ENCODE measurements at places on chromosomes 7 and 10.

DNA sequence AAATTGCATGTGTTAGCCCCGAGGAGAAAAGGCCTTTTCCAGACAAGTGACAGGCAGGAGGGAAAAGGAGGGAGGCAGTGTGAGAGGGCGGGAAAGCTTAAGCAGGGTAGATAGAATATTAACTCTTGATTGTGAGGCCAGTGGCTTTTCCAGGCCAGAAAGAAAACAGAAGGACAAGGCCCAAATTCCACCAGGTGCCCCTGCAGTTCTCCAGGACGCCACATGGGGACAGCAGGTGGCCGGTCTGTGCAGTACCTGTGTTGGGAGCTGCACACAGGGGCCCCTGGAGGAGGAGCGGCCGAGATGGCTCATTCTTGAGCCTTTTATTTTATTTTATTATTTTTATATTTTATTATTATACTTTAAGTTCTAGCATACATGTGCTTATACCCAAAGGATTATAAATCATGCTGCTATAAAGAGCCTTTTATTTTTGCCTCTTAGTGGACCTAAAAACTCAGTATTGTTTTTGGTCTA, 141.3 kb upstream of the KLF14 start:
- DNase-seq = no peak

GRCh38 chr7:56097700-56098099, 4.9 kb upstream of the PHKG1 start:
- no peak for DNase-seq

GRCh38 chr10:33388785-33389184, 54.3 kb upstream of the NRP1 start:
- DNase-seq = no peak

DNA sequence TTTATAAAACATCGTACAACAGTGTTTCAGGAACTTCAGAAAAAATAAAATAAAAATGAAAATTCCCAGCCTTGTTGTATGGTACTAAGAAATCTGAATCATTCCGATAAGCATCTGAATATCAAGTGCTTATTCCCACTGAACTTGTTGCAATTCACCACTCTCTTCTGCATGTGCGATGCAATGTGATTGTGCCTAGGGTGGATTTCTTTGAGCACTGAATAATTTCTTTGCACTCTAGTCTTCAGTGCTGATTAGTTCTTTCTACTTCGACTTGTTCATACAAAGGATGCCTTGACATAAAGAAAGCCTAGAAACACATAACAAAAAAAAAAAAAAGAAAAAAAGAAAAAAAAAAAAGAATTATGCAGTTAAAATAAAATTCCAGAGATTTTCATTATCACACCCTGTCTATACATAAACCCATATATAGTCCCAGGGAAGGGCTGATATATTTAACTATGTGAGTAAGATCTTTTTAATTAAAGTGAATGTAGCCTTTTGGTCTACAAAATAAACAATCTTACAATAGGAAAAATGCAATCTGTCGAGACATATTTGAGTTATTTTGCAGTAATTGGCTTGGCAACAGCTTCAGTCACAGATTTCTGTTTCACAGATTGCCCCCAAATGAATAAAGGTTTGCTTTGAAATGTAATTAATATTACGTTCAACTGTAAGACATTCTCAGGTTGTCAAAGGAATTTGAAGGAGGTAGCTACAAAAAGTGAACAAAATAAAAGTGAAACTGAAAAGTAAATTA, 1118.9 kb upstream of the CELF2 start:
- DNase-seq = no peak

GRCh38 chr7:130988443-130988842, 254.4 kb upstream of the KLF14 start:
- DNase-seq = no peak

Measured in activated T-cell treated with anti-CD3 and anti-CD28 coated beads for 4 hours (primary cell).